ENCODE measurements at places on chromosomes 2 and 18.

GRCh38 chr2:15624903-15625302 lies 33.2 kb downstream of the DDX1 start:
- no peak for DNase-seq

GRCh38 chr18:27750923-27751322 lies 426.0 kb downstream of the CDH2 start:
- no peak for DNase-seq

GRCh38 chr18:36130039-36130831 lies 536 bp downstream of the ELP2 start:
- DNase-seq, result no peak

DNA sequence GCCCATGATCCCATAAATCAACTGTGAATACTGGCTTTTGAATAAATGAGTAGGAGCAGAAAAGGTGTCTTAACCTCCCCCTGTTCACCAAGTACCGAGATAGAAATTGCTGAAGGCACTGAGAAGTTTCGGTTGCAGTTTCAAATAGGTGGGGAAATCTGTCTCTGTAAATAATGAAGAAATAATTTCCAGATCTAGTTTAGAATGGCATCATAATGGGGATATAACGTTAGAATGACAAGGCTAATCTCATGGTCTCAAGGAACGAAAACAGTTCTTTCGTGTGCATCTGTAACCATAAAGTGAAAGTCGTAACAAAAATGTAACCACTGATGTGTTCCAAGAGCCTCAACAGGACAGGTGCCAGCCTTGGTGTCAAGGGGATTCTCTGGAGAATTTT lies 49.9 kb upstream of the TMEM18 start:
- no peak for DNase-seq

GRCh38 chr2:101983928-101984327 lies 7.8 kb upstream of the IL1R2 start:
- DNase-seq, result no peak

DNA sequence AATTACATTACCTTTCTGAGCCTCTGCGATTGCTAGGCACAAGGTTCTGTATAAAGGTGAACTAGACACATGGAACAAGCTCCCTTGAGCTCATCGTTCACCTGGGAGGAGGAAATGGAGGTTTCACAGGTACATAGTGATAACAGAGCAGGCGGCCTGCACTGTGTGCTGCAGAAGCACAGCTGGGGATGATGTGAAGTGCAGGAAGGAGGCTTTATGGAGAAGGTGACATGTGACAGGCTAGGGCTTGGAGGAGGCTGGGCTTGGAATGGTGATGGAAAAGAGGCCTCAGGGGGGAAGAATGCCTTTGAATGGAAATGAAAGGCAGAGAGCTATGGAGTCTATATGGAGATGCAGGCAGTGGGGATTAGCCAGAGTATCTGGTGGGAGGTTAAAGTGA lies 22.9 kb downstream of the MARCHF4 start:
- peak; percentile 13 for DNase-seq

Measured in CD4-positive, alpha-beta T cell treated with Interleukin-6 for 4 hours (primary cell).